ENCODE measurements at places on chromosomes 13 and 19.
A peak's percentile ranks its signal among the peaks of the same experiment; 100 is the strongest.

DNA sequence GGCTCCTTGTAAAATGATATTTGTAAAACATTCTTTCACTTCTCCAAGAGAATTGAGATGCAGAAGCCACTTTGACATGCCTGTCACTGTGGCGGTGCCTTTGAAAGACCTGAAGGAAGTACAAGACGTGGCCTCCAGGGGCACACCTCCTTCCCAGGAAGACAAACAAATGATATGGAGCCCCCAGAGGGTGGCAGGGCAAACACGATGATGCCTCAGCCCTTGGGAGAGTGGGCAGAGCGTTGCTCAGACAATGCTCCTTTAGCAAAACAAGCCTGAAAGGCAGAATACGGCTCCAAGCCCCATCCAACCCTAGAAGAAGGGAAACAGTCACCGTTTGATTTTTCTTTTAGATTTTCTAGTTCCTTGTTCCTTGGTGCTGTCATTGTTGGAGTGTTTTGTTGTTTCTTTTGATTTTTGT lies 9.2 kb upstream of the ATP12A start:
- DNase-seq: peak; percentile 22

DNA sequence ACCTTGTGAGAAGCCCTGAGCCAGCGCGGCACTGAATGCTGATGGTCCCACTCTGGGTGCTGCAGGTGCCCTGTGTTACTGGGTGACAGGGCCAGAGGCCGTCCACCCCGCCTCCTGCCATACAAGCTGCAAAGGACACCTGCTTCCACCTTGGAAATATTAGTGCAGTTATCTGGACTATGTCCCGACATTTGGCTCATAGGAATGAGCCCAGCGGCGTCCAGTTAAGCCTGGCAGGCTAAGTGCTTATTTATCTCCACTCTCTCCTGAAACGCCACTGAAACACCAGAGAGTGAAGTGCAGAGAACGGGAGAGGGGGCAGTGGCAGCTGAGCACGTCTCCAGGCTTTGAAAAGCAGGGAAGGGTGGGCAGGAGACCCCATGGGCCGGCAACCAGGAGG lies 145.8 kb downstream of the KDM4B start:
- DNase-seq: no peak

- peak; percentile 67 for DNase-seq
Measured at GRCh38 chr13:52195401-52195837, 36.0 kb upstream of the NEK3 start.

- DNase-seq: no peak
Measured at GRCh38 chr19:51096473-51097165, 11.6 kb downstream of the CTU1 start.

DNA sequence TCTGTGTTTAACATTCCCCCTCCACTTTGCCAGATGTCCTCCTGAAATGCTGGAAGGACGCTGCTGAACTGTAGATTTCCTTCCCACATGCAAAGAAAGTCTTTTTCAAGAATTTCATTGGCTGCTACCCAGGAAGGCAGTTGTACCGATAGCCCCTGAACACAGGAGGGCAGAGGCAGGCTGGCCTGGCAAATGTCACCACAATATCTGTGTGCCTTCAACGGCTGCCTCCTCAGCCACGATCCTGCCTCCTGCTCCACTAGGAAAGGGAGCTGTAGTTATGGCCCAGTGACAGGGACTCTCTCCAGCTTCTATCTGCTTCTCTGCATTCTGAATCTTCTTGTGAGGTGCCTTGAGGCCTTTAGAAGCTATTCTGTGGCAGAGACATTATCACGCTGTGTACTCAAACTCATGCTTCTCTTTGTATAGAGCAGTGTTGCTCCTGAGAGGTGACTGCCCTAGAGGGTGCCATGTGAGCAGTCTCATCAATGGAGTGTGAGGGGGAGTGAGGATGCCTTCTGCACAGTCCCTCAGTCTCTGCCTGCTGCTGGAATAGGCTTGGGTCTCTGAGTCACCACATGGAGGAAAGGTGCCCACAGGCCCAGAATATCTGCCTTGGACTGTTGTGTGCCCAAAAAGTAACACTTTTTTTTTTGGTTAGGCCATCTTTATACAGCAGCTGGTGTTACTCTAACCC lies 279.8 kb downstream of the DNAJC15 start:
- no peak for DNase-seq

DNA sequence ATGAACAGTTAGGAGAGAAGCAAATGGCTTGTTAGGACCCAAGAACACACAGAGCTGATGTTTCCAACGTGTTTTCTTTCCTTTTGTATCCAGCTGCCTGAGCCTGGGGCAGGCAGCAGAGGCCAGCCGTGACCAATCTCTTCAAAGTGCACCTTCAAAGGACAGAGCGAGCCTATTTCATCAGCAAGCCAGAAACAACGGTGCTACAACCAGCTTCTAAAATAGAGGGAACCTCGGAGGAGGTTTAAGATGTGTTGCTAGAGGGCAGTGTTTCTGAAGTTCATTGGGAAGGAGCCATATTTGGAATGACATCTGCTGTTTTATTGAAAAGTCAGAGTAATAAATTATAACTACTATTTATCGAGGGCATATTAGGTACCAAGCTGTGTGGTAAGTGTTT lies 56.2 kb upstream of the RFC3 start:
- DNase-seq: no peak

DNA sequence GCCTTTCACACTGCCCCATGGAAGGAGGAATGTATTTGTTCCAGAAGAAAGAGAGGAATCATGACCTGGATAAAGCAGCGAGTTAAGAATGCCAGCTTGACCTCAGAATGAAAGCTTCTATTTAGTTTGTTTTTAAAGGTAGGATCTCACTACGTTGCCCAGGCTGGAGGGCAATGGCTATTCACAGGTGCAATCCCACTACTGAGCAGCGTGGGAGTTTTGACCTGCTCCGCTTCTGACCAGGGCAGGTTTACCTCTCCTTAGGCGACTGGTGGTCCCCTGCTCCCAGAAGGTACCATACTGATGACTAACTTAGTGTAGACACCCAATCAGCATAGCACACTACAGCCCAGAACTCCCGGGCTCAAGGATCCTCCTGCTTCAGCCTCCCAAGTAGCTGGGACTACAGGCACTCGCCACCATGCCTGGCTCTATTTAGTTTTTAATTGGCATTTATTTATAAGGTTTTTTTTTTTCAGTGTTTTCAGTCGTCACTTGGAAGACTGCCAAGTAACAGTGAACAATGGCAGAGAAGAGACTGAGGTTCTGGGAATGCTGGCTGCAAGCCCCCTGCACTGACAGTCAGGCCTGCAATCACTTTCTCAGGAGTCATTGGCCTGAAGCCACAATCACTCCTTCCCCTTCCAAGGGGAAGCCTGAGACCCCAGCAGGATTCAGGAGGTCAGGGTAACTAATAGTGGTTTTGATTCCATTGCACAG lies 73.1 kb downstream of the EPS15L1 start:
- DNase-seq: no peak

GRCh38 chr19:32869966-32870573 lies 503 bp upstream of the SLC7A9 start:
- no peak for DNase-seq

DNA sequence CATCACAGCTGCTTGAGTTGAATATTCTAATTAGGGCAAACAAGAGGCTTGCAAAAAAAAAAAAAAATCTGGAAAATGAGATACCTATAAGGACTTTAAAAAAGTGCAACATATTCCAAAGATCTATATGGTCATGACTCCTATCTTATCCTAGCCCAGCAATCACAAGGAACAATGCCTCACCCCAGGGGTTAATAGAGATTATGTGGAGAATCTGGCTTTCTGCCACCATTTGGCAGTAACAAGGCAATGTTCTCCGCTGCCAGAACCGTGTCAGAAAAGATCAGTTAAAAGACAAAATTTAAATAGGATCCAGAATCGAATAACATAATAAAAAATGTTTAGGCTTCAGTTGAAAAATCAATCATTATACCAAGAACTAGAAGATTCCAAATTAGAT lies 1643.2 kb upstream of the PRR20A start:
- DNase-seq: no peak

DNA sequence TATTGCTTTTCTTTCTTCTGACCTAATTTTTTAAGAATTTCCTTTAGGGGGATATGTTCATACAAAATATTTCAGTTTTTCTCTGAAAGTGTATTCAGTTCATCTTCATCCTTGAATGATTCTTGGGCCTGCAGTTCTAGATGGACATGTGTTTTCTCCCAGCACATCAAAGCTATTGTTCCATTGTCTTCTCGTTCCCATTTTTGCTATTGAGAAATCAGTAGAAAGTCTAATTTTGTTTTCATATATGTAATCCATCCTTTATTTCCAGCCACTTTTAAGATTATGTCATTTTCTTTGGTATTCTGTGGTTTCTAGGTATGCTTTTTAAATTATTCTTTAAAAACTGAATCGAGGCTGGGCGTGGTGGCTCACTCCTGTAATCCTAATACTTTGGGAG lies 15.8 kb upstream of the GRAMD1A start:
- no peak for DNase-seq

DNA sequence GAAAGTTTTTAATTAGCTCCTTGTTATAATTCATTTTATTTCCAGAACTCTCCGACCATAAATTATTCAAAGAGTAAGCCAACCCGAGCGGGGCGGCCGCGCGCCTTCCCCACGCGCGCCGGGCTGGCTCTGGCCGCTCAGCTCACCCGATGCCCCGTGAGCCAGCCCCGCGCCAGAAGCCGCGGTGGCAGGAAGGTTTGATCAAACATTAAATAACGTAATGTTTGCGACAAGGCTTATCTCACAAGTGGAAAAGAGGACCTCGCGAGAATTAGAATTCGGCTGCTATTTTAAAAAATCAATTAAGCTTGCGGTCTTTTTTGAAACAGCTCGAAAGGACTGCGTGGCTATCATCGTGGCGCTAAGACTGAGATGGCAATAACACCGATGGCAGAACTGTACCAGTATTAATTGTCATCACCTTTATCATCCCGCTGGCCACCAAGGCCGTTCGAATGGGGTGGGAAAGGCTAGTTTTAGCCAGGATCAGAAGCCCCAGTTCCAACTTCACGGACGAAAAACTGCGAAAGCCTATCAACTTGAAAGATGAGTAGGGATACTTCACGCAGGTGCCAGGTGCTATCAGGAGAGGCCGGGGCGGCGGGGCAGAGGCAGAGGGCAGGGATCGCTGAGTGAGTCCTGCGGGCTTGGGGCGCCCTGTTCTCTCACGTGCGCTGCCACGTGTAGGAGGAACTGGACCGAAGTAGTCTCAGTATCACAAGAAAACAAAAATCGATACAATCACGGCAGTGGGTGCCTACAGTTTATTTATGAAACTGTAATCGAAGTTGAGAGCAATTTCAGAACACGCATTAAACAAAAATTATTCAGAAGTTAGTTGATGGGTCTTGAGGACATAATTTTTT lies 6.4 kb downstream of the POU4F1 start:
- DNase-seq: no peak

GRCh38 chr19:1259876-1260748 lies 9.0 kb upstream of the CIRBP start:
- peak; percentile 72 for DNase-seq

DNA sequence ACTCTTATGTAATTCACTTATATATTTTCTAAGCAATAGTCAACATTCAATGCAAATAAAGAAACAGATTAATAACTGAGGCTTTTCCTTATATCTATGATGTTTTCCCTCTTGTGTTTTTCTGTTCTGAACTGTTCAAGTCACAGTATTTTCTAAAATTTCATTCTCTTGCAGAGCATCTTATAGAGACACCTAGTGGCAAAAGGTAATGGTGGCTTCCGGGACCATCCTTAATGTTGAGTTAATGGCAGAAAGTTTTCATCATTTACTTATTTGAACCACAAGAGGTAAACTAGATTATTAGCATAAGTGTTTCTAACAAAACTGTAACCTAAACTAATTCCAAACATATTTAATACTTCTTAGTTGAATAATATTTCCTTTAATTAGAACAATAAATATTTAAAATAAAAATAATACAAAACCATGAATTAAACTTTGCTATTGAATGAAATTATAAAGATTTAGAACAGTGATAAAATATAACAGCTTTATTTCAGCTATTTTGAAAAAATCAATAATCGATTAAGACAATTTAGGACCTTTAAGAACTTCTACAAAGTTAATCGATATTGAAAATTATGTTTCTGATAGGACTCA lies 1.7 kb upstream of the SLITRK5 start:
- no peak for DNase-seq

- DNase-seq: no peak
Measured at GRCh38 chr19:23183251-23183650, 66.4 kb downstream of the ZNF730 start.

DNA sequence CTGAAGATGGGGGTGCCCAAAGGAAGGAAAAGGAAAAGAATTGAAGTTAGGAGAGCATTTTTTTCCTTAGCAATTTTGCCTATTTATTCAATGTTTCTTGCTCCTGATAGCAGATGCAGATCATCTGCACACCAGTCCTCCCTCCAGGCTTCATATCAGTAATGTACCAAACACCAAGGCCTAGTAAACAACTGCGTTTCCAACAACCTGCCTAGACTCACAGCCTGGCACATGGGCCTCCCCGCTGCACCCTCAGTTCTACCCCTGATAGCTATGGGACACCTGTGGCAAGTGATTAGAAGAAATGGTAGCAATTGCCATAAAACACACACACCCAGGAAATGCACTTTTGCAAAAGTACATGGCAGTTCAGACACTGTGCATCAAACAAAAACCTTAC lies 30.4 kb upstream of the HMGB1 start:
- DNase-seq: no peak

DNA sequence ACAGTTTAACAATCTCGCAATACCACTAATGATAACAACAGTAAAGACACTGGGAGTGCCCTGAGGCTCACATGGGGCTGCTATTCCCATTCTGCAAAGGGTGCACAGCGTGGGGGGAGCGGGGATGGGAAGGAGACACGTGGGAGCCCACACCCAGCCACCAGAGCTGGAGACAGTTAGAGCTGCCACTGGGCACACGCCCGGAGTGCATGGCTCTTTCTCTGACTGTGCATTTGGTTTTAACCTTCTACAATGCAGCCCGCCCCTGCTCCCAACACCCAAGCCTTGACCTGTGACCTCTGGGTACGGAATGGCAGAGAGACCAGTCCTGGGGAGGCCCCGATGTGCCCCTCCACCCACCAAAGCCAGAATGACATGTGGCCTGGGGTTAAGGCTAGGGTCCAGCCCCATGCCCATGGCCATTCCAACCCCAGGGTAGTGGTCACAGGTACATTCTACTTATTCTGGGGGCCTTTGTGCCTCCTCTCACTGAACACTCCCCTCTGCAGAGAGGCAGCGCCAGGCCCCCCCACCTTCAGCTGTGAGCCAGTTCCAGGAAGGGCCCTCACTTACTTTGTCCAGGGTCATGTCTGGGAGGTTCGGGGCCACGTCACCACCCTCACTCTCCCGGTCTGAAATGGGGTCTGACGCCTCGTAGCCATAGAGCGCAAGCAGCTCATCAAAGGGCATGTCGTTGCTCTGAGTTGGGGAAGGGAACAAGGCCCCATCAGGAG lies 17.1 kb downstream of the MIER2 start:
- no peak for DNase-seq

- no peak for DNase-seq
Measured at GRCh38 chr19:54156953-54157352, 2.6 kb downstream of the LENG1 start.

DNA sequence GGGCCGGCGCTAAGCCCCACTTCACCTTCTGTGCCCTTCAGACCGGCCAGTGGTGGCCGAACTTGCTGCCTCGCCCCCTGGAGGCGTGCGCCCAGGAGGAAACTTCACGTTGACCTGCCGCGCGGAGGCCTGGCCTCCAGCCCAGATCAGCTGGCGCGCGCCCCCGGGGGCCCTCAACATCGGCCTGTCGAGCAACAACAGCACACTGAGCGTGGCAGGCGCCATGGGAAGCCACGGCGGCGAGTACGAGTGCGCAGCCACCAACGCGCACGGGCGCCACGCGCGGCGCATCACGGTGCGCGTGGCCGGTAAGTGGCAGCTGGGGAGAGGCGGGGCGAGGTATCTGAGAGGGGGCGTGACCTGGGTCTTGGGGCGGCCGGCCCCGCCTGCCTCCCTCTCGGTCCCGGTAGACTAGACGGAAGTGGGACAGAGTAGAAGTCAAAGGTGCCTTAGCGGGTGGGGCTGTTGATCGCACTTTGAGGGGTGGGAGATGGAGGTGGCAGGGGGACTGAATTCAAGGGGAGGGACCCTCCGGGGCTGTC lies 5.6 kb downstream of the ICAM5 start:
- DNase-seq: peak; percentile 62
